CD4-positive, alpha-beta T cell treated with Interleukin-17A for 4 hours (primary cell): ENCODE measurements at places on chromosomes 5 and 9.

GRCh38 chr5:157204765-157205164 is 24.1 kb downstream of the ITK start:
- peak; percentile 46 for DNase-seq

GRCh38 chr9:126508171-126508591 is 105.5 kb upstream of the LMX1B start:
- DNase-seq, result no peak

DNA sequence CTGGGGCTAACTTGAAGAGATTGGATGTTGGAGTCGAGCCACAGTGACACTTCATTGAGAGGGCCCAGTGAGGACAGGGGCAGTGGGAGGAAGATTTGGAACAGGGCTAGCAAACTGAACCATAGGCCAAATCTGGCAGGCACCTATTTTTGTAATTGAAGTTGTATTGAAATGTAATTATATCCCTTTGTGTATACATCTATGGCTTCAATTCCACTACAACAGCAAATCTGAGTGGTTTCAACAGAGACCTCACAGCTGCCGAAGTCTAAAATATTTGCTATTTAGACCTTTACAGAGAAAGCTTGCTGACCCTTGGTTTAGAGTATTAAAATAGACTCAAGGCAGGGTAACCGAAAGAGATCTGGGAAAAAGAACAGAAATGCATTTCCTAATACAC is 4.7 kb upstream of the TNFSF8 start:
- no peak for DNase-seq

GRCh38 chr9:12054235-12054634 is 639.0 kb upstream of the TYRP1 start:
- DNase-seq, result no peak

DNA sequence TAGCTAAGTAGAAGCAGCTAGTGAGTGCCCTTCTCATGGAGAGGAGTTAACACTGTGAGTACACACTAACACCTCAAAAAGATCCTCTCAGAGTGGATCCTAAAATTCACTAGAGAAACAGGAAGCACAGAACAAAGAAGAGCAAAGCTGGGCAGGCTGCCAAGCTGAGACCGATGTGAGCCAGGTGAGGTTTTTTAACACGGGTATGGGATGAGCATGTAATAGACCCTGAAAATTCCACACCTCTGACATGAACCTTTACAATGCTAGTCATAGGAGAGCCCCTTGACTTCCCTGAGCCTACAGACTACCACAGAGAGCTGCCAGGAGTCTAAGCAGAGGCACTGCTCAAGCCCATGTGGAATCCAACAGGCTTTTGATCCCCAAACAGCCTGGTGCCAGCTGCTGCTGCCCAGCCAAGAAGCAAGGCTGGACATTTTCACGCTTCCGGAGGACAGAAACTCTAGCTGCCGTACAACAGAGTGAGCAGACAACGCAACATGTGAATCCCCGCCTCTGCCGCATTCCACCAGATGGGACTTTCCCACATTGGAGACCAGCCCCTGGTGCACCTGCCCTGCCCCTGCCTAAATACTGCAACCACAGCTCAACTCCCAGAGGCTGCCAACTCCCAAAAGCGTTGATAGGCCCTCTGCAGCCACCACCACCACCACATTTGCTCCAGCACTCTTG is 280.8 kb downstream of the CDH10 start:
- no peak for DNase-seq

DNA sequence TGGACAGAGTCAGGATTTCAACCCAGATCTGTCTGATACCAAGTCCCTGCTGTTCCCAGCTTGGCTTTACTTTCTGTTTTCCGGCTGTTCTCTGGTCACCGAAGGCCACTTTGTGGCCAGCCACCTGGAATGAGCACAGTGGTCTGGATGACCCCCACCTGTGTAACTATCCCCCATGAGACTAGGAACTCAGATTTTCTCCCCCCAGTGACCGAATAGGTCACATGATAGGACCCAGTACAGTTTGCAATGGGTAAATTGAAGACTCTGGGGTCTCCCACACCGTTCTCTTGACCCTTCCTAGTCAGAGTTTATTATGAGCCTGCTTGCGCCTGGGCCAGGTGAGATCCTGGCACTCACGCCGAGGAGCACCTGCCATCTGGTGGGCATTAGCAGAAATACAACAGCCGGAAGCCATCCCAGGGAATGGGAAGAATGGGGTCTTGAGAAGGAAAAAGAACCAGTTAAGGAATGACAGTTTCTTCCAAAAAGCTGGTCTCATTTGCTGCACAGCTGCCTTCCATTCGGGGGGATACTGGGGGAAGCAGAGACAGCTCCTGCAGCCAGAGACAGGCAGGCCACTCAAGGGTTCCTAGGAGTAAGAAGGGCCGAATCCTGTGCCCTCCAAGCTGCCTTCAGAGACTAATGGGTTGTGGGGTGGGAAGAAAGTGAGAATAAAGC is 7.1 kb downstream of the PHYHD1 start:
- peak; percentile 69 for DNase-seq
